Osteoblast (primary cell): ENCODE measurements at places on chromosomes 7 and 10. TPM values are rescaled to one million over a fixed set of nuclear protein-coding genes. Genes with fewer than 3 reads are reported as not detected.

Gene PDLIM1
- 25.0 and 26.1 TPM in 2 replicates for total RNA-seq

Gene GNAT3
- total RNA-seq: not detected in 2 replicates

Gene SFRP5
- not detected in 2 replicates for total RNA-seq

Gene SHH
- total RNA-seq: not detected in 2 replicates

Gene RBM28
- 12.1 and 16.6 TPM in 2 replicates for total RNA-seq

Gene MRM2
- total RNA-seq: 21.4 and 21.5 TPM in 2 replicates

Gene PGAM2
- 0.29 and 0.36 TPM in 2 replicates for total RNA-seq

Gene TLX1
- total RNA-seq: not detected in 2 replicates

Gene ENTPD1
- 7.6 and 10.6 TPM in 2 replicates for total RNA-seq

DNA sequence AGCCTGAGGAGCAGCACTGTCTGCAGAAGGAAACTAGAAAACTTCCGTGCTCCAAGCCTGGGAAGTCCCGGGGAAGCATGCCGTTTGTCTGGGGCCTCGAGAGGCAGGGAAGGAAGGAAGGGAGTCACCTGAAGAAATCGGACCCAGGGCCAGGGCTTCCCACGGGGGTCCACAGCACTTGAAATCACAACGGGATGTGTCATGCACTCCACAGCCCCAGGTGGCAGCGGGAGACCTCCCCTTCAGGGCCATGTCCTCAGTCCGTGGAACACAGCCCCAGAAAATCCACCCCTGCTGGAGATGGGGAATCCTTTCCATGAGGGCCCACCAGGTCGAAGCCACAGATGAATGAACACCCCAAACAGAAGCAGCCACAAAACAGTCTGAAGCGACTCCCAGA is 239.5 kb downstream of the MGMT start:
- DNase-seq: no peak

GRCh38 chr7:46549892-46550639 is 629.0 kb upstream of the IGFBP3 start:
- DNase-seq: no peak

DNA sequence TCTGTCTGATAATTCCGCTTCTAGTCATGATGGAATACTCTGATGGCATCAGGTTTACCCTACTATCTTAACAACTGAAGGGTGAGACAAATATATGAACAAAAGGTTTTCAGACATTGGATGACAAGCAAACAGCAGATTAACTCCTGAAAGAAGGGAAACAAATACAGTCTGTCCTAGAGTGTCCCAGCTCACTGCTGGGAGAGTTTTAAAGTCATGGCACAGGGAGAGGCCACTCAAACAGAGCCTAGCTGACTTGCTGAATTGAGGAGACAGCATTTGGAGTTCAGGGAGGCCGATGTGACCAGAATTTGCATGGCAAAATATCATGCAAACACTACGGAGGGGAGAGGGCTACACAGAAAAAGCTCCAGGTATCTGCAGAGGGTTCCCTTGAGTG is 73.1 kb downstream of the MDH2 start:
- DNase-seq: no peak

DNA sequence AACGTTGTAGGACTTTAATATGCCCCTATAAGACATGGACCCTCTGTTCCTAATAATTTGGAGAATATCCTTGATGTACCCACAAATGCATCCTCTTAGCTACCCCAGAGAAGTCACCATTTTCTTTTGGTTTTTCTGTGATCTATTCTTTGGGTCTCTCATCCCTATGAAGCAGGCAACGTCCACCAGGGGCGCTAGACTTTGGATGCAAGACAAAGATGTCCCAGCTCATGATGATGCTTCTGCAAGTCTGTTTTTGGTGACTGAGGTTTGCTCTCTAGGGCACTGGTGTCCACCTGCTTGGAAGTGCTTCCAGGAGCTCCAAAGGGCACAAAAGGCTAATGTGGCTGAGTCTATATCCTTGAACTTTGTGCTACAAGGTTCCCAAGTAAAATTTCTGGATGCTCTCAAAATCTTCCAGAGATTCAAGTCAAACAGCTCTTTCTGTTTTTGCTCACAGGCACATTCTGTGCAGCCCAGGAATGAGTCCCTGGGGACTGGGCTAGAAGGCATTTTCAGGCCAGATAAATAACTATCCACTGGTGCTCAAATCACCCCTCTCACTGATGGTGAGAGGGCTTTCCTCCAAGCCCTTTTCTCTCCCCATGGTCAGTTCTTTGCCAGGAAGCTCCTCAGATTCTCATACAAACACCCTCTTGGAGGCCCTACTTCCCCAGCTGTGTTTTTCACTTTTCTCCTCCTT is 166.4 kb downstream of the C7orf25 start:
- no peak for DNase-seq

- no peak for DNase-seq
Observed at GRCh38 chr7:70456719-70457118, 675.2 kb upstream of the GALNT17 start.

- DNase-seq: no peak
Observed at GRCh38 chr10:17877121-17877520, 68.0 kb downstream of the MRC1 start.

DNA sequence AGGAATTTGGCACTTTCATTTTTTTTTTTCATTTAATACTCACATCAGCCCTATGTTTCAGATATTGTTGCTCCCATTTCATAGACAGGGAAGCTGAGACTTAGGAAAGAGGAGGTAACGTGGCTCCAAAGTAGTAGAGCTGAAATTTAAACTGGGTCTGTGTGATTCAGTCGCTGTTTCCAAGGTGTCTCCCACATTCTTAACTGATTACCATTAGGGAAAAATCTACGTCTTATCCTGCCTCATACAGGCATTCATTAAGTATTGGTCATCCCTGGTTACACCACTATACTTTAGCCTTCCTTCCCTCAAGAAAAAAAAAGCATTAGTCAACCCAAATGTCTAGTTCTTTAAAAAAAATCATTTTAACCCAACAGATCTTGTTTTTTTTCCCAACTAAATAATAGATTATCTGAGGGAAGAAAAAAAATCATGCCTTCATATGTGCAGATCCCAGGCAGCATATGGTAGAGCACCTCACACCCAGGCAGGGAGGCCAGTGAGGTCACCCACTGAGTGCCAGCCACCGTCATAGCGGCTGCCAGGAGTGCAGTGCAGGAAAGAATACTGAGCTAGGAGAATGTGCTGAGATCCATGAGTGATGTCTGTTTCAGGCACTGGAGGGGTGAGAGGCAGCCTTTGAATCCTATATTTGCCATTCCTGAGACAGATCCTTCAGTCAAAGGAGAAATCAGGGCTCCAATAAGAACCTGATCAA is 59.0 kb upstream of the SORCS3 start:
- DNase-seq: no peak

DNA sequence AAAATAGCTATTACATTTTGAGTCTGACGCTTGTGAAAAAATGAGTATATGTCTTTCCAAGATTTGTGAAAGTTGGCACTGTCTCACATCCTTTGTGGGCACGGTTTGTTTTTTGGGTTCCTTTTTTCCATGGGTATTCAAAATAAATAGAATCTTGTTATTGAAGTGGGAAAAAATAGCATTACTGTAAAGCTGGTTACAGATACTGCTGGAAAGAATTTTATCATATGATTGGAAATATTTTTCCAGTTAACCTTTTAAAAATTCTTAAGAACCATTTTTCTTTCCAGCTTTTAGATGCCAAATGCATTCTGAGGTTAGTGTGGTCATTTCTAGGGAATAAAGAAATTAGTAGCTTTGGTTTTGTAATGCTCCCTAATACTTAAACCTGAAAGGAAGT is 11.4 kb downstream of the NET1 start:
- no peak for DNase-seq

DNA sequence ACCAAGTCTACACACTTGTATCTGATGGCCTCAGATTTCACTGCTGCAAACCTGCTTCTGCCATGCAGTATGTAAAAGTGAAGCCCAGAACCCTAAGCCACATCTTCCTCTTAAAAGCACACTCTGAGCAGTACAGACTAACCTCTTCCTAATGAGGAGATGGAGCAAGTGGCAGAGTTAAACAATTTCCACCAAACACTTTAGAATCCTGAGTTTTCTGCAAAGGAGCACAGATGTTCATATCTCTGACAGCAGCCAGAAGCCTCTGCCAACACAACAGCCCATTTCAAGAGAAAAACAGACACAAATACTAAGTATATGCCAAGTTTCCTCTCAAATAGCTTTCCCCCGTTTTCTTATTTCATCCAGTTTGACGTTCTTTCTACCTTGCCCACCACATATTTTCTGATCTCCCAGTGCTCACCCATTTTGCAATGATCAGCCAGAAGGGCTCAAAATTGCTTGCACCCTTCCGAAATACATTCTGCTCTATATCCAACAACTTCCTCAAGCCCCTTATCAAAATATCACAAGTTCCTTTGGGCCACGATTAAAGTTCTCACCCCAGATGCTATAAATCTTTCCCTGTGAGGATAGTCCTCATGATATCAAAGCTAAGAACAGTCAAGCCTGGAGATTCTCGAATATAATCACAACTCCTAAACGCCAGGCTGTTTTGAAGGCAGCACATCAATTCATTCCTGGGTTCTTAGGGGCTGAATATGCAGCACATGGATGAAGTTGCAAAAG is 27.5 kb downstream of the ELMO1 start:
- DNase-seq: no peak

- no peak for DNase-seq
Observed at GRCh38 chr7:127848241-127848640, 183.0 kb downstream of the LRRC4 start.

DNA sequence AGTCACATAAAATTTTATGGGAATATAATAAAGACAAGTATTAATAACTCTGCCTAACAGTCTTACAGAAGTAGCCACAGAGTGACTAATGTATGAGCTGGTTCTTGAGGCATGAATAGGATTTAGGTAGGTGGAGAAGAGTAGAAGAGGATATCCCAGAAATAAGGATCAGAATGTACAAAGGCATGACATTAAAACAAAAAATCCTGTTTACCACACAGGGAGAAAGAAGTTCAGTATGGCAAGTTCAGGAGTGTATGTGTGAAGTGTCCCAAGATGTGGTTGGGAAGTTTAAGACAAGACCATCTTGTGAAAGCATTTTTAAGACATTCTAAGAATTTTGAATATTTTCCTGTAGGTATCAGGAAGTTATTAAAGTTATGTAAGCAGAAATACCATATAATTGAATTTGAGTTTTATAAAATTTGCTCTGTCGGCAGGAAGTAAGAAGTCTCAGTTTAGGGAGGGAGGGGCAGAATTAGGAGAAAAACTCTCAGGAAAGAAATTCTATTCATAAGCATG is 64.7 kb upstream of the CAV2 start:
- DNase-seq: peak; percentile 66

- no peak for DNase-seq
Observed at GRCh38 chr10:133157662-133158436, 2.2 kb upstream of the KNDC1 start.

DNA sequence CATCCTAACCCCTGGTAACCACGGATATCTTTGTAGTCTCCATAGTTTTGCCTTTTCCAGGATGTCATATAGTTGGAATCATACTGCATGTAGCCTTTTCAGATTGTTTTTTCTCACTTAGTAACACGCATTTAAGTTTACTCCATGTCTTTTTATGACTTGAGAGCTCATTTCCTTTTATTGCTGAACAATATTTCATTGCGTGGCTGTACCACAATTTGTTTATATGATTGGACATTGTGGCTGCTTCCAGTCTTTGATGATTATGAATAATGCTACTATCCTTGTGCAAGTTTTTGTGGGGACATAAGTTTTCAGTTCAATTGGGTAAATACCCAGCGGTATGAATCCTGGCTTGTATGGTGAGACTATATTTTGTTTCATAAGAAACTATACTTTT is 60.8 kb downstream of the AOAH start:
- DNase-seq: no peak

GRCh38 chr10:13716081-13717071 is 129.6 kb downstream of the PRPF18 start:
- DNase-seq: peak; percentile 94

- DNase-seq: no peak
Observed at GRCh38 chr10:74335501-74335900, 184.5 kb downstream of the ADK start.

DNA sequence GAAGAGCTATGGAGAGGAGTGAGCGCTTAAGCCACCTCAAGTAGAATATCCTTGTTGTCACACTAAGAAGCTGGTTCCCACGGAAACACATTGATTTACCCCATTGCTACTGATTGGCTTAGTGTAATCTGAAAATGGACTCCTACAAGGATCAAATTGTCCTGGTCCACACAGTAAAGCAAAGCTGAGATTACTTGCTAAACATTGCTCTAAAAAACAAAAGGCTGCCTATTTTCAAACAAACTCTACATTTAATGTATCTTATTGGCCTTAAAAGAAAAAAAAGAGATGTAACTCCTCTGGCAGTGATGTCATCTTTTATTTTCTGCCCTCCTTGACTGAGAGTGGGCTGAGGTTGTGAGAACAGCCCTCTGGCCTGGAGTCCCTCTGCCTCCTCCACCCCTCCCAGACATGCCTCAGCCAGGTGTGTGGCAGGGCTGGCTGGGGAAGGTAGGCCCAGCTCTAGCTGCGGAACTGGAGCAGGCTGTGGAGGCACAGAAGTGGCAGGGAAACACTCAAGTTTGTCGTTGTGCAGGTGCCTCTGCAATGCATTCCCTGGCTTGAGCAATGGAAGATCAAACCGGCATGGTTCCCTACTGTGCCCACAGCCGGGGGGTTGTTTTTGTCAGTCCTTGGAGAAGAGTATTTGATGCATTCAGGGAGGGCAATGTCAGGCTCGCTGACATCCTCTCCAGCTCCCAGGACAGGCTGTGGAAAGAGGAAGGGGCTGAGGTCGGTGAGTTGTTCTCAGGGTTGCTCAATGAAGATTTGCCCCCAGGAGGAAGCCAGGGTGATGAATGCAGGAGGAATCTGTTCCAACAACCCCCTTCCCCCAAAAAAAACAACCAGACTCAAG is 9.1 kb downstream of the KLF6 start:
- DNase-seq: peak; percentile 69

DNA sequence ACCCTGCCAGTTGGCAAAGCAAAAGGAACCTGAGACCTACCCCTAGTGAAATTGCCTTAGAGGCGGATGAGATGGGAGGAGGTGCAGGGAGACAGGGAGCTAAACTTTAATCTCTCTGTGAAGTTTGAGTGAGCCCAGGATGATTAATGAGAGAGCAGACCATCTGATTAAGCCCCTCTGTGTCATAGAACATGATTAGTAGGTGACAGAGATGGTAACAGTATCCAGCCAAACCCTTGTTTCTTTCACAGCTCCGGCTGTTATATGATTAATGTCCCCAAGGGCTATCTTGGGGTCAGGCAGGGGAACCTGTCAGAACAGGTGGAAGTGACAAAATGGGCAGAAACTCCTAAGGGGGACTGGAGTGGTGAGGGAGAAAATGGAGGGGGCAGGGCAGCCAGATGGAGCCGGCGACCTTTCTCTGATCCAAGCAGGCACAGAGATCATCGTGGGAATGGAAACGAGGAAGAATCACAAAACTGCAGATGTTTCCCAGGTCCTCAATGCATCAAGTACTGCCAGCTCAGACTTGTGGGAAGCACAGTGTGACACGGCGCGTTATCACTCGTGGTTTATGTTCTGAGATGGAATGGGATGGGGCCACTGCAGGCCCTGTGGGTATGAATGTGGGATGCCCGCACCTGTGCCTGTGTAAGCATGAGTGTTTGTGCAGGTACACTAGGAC is 684.2 kb downstream of the LRMDA start:
- DNase-seq: no peak

DNA sequence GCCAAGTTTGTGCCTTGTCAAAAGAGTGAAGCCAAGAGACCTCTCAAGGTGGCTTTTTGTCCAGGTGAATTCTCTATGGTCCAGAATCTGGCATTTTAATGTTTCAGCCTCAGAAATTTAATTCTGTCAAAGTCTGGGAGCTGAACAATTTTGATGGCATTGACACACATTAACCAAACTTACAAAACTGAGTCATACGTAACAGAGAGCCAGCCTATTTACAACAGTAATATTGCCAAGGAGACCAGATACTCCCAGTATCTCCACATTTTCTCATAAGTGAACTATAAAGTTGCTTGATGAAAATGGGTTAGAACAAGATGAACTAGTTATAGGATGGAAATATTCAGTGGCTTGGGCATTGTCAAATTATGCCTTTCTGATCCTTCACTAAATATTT is 43.8 kb downstream of the PDE6C start:
- DNase-seq: peak; percentile 8
